ENCODE measurements at places on chromosomes 13 and 19.
A peak's percentile ranks its signal among the peaks of the same experiment; 100 is the strongest.

- no peak for DNase-seq
These were observed 11.6 kb upstream of the HNRNPL start for GRCh38 chr19:38861368-38861767.

GRCh38 chr19:38693380-38694223 is 46.2 kb downstream of the ACTN4 start:
- no peak for DNase-seq

DNA sequence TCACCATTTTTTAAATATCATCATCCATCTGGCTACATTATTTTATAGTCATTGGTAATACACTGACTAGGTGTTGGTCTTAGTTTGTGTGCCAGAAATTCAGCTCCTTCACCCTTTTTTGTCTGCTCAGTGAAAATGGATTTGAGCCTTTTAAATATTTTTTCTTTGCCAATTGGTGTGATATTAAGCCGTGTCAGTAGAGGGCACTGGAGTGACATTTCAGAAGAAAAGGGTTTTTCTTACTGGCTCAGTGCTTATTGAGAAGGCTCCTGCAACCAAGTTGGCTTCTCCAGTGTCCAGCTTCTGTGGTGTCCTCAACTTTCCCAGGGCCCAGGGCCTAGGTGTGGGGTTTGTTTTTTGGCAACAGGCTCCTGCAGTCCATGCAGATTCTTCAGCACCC is 546.6 kb downstream of the DACH1 start:
- no peak for DNase-seq

DNA sequence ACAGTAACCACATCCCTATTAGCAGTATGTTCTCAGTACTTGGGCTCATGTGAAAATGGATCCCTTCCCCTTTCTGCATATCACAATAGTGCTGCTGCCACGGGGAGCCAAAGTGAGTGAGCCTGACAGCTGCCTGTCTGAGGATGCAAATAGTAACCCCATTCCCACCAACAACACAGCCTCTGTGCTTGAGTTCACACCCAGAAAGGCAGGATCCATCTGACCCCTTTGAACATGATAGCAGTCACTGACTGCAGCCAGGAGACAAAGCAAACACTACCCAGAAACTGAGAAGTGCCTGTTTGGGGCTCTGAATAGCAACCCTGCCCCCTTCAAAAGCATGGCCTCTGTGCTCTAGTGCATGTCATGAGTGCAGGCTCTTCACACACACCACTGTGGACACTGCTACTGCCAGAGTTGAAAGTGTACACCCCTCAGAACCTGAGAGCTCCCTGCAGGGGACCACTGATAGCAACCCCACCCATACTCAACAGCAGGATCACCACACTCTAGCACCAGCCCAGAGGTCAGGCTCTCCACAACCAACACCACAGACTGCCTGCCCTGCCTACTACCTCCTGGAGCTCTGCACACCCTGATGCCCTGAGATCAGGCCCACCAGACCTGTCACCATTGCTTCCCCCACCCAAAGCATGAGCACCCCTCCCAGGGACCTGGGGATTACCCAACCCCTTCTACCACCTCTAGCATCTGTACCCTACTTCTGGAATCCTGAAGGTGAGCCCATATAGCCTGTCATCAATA is 1563.5 kb upstream of the PRR20A start:
- no peak for DNase-seq

GRCh38 chr19:49573009-49573408 is 7.3 kb downstream of the NOSIP start:
- DNase-seq, result no peak

- no peak for DNase-seq
These were observed 703 bp upstream of the CILP2 start for GRCh38 chr19:19537075-19538048.

DNA sequence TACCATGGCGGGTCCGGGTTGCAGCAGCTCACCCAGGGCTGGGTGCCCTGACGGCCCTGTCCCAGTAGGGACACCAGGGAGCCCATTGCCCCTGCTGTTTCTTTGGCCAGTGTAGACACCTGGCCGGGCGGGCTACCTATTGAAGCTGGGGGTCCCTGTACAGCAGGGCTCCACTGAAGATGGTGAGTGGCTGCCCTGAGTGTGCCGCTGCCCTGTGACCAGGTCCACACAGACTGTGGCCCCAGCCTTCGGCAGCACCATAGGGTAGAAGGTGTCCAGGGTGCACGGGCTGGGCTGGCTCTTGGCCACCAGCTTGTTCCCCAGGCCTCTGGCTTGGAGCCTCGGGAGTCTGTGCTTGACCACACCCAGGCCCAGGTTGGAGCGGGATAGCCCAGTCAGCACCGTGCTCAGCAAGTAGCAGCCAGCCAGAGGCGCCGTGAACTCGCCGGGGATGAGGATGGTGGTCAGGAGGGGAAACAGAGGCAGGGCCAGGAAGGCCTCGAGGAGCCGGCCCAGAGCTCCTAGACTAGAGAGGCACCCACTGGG is 25.4 kb upstream of the NPAS1 start:
- no peak for DNase-seq

DNA sequence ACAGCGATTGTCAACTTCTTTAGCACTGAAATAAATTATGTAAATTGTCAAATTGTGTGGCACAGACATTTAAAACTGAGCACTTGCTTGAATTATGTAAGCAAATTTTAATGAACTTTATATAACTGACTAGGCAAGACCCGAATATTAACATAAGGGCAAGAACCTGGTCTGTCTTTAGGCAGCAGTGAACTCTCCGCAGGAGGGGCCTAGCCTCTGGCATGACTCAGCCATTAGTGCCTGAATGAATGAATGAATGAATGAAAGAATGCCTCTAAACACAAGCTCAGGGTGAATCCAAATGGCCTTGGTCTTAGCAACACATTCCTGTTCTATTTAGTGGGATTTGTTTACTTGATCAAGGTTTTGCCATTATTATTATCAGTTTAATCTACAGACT is 654.7 kb upstream of the ARGLU1 start:
- no peak for DNase-seq

DNA sequence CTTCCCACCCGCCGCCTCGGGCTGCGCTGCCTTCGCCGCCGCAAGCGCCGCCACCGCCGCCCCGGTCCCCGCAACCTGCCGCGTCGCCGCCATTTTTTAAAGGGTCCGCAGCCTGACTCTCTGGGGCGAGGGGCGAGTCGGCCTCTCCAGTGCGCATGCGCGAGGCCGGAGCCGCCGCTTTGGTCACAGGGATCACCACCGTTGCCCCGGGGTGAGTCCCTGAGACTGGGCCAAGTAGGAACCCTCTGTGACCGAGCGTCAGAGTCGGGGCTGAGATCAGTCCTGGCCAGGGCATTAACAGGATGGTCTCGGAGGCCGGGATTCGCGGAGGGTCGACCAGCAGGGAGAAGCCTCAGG is 42.6 kb downstream of the ZNF146 start:
- DNase-seq, result no peak

GRCh38 chr13:25494698-25495411 is 123.1 kb downstream of the ATP8A2 start:
- DNase-seq, result no peak

- peak; percentile 59 for DNase-seq
These were observed 29.1 kb downstream of the VAV1 start for GRCh38 chr19:6801485-6802086.

DNA sequence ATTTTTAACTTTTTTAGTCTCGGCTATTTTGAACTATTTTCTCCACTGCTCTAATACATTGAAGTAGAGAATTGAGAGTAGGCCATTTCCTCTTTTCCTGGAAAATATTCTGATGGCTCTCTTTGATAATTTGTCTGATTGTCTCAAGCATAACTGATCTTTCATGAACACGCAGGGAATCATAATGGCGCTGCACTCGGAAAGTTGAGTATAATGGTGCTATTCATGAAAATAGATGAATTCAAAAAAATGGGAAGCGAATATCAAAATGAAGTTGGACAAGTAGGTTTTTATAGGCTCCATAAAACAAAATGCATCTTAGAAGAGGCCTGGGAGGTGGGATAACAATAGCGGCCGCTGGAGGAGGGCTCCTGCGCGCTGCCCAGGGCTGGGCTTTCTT is 29.0 kb downstream of the COL4A2 start:
- DNase-seq, result no peak

GRCh38 chr19:41882568-41883462 is at the start of gene ARHGEF1:
Gene ARHGEF1 (plus strand): TSS chr19:41883184. CDS start chr19:41888083, 4,899 bp downstream.
- DNase-seq, result no peak

DNA sequence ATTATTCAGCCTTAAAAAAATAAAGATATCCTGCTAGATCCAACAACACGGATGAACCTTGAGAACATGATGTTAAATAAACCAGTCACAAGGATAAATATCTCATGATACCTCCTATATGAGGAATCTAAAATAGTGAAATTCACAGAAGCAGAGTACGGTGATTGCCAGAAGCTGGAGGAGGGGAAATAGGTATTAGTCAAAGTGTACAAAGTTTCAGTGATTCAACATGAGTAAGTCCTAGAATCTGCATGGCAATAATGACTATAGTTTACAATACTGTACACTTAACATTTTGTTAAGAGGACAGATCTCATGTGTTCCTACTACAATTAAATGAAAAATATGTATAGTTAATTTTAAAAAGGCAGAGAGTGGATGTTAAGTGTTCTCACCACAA is 206.6 kb upstream of the SLC10A2 start:
- no peak for DNase-seq

GRCh38 chr13:28058866-28059613 is 41.3 kb downstream of the FLT3 start:
- peak; percentile 57 for DNase-seq

DNA sequence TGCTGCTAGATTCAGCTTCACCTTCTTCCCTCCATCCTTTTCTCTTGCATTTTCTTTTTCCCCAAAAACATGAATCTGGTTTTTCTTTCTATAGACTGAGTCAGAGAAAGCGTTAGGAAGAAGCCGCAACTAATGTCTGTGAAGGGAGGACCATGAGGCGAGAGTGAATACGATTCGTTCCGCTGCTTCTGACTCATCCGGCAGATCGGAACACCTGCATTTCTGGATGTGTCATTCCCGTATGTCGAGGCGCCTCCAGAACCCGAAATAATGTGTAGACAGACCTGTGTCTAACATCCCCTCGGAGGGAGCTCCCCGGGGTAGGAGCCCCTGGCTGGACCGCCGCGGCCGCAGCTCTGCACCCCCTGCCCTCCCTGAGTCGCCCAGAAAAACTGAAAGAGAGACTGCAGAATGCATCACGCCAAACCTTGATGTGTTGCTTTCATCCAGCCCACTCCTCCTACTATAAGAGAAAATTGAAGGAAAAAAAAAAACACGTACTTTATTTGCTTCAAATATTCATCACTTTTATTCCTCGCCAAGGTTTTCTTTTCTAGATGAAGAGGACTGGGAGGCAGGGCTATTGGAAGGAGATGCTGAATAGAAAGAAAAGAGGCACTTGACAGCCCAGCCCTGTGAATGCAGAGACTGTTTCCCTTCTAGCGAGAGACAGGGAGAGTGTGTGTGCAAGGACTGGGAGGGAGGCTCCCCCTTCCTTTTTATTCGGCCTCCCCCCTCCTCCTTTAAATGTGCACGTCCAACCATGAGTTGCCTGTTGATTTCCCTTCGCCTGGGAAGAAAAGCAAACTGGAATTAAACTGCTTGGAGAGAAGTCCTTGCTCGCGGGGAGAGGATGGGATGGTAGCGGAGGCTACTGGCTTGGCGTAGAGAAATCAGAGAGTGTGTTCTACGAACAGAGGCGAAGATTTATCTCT is 616 bp upstream of the PCDH17 start:
- DNase-seq, result no peak

- no peak for DNase-seq
These were observed 61.2 kb downstream of the CDADC1 start for GRCh38 chr13:49308921-49309408.

GRCh38 chr13:50842990-50843256 is 569 bp downstream of the DLEU7 start:
- DNase-seq, result no peak

GRCh38 chr13:30600496-30600895 is 17.2 kb upstream of the USPL1 start:
- DNase-seq, result no peak

- DNase-seq, result no peak
These were observed 2.6 kb upstream of the LGALS4 start for GRCh38 chr19:38815059-38816001.

- no peak for DNase-seq
These were observed 31.9 kb downstream of the SGCG start for GRCh38 chr13:23212671-23213070.

DNA sequence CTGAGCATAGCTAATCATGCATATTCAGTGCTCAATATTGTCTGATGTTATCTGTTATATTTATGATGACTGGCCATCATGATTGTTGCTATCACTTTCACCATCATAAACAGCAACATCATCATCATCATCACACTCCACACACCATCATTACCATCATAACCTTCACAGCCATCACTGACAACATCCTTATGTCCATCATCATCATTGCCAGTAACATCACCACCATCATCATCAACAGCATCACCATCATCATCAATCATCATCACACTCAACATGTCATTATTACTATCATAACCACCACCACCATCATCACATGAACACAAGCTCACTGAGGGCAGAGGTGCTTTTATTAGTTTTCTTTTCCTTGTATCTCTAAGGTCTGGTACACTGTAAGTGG is 75.9 kb downstream of the MBD3L1 start:
- no peak for DNase-seq

DNA sequence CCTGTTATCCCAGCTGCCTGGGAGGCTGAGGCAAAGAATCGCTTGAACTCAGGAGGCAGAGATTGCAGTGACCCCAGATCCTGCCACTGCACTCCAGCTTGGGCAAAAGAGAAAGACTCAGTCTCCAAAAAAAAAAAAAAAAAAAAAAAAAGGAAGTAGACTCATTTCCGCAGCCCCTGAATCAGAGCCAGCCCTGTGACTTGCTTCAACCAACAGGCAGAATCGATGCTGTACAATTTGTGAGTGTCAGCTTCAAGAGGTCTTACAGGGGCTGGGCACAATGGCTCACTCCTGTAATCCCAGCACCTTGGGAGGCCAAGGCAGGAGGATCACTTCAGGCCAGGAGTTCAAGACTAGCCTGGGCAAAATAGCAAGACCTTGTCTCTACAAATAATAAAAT is 12.8 kb downstream of the ANKRD27 start:
- no peak for DNase-seq

DNA sequence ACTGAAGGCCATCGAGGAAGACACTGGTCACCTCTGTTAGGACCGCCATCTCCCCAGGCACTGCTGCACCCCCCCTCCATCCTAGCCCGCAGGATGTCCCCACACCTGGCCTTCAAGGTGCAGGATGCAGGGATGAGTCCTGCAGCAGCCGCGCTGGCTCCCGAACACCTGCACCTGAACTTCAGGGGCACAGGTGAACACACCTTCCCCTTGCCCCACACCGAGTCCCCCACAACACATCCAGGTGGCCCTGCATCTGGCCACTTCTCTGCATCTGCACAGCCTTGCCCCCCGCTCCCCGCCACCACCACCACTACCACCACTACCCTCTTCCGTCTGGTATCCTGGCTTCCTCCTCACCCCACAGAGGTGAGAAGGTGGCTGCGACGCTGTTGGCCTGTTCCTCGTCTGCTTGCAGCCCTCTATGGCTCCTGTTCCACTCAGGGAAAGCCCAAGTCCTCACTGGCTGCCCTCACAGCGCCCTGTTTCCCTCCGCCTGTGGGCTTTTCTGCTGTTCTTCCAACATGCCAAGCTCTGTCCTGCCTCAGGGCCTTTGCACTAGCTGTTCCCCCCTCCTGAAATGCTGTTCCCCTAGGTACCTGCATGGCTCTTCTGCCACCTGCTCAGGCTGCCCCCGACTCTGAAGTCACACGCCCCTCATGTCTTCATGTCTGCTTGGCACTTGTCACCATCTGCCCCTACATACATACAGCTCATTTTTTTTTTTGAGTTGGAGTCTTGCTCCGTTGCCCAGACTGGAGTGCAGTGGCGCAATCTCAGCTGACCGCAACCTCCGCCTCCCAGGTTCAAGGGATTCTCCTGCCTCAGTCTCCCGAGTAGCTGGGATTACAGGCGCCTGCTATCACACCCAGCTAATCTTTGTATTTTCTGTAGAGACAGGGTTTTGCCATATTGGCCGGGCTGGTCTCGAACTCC is 1.4 kb upstream of the CERS1 start:
- no peak for DNase-seq
